ENCODE measurements at places on chromosomes 2 and 18.

GRCh38 chr2:195535911-195536522 is 121.0 kb upstream of the SLC39A10 start:
- peak; percentile 47 for DNase-seq

DNA sequence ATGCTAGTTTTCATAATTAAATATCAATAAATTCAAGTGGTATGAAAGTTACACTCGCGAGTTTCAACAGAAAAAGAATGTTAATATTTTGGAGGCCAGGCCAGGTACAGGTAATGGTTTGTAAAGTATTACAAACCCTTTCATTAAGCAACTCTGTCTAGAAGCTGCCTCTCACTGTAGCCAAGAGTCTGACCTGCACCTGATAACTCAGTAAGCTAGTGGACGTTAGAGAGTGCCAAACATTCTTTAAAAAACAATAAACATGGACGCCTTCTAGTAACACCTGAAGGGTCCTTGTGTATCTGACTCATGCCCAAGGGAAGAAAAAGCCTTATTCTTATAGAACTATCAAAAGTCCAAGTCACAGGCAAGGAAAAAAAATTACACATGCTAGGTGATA is 70.2 kb downstream of the MBD2 start:
- no peak for DNase-seq

DNA sequence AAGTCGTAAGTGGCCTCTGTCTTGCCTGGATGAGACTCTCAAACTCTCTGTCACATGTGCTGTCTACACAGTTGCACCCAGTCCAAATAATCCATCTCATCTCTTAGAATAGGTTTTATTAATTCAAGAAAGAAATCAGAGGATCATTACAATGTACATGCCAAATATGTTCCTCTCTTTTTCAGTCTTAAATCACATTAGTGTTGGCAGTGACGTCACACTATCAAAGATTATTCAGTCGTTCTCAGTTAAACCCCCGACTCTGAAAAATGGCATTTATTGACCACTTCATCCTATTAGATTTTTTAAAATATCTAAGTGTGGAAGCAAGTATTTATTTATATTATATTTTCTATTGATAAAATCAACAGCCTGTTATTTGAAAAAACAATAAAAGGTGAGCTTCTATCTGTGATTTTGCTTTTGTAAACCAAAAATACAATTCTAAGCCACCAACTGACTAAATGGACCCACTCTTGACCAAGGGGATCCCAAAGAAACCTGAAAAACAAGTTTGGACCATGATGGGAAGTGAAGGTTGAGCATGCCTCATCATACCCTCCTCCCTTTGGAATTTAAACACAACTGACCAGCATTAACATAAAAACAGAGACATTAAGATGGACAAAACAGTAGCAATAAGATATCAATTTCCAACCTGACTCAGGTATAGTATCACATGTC is 1894.4 kb upstream of the LRRTM1 start:
- DNase-seq: no peak

DNA sequence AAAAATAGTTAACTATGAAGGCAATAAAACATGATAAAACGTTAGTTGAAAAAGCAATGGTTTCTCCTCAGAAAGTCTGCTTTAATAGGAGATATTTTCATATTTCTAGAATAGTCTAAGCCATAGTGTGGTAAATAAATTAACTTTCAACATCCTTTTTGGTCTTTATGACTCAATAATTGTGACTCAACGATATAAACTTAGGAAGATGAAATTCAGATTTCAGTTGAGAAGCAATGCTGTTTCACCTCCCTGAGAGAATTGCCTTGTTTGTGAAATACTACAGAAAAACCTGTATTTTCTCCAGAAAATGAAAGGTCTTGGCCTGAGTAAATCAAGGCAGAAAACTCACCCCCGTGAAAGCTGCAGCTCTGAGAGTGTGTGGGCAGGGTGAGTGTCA is 166.9 kb downstream of the ETAA1 start:
- DNase-seq: no peak

GRCh38 chr2:122203523-122203922 is 448.1 kb downstream of the TSN start:
- DNase-seq: no peak

- no peak for DNase-seq
Measured at GRCh38 chr2:175575346-175576258, 394.1 kb upstream of the ATP5MC3 start.

DNA sequence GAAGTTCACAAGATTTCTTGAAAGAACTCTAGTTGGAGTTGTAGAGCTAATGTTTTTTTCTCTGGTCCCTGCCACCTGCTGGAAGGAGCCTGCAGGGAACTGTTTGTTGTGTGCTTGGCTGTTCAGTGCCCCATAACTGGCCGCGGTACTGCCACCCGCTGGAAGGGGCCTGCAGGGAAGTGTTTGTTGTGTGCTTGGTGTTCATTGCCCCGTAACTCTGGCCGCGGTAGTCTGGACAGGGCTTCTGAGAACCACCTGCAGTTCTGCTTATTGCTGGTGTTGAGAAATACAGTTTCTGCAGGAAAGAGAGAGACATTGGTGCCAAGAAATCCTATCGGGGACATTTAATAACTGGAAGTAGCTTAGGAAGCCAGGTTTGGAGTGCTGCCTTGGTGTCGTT is 58.1 kb downstream of the AGAP1 start:
- no peak for DNase-seq

GRCh38 chr2:163527381-163527780 is 208.4 kb downstream of the FIGN start:
- DNase-seq: no peak

DNA sequence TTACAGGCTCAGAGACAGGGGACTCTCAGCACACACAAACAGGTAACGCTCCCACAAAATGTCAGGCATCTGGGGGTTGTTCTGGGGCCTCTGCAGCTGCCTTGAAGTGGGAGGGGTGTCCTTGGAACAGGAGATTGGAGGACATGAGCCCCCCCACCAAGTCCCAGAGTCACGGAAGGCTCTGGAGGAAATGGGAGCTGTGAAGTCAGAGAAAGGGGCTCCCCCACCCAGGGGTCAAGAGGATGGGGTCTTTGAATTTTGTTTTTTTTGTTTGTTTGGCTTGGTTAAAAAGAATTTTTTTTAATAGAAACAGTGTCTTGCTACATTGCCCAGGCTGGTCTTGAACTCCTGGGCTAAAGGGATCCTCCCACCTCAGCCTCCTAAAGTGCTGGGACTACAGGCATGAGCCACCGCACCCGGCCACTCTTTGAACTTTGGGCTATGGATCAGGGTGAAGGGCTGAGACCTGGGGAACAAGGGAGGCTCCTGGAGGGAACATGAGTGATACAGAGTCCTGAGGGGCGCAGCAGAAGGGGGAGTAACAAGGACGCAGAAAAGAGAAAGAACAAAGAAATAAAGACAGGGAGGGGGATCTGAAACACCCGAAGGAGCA is 46.8 kb downstream of the TNS1 start:
- no peak for DNase-seq

- DNase-seq: no peak
Measured at GRCh38 chr2:61090386-61090921, 24.8 kb downstream of the SANBR start.

GRCh38 chr2:38073211-38074057 is 2.5 kb downstream of the CYP1B1 start:
- no peak for DNase-seq

Measured in effector memory CD4-positive, alpha-beta T cell (primary cell).